Stimulated activated naive CD4-positive, alpha-beta T cell (primary cell): ENCODE measurements at places on chromosomes 7 and 10.

- peak; percentile 3 for DNase-seq
Measured at GRCh38 chr10:18104223-18104872, 35.9 kb upstream of the CACNB2 start.

DNA sequence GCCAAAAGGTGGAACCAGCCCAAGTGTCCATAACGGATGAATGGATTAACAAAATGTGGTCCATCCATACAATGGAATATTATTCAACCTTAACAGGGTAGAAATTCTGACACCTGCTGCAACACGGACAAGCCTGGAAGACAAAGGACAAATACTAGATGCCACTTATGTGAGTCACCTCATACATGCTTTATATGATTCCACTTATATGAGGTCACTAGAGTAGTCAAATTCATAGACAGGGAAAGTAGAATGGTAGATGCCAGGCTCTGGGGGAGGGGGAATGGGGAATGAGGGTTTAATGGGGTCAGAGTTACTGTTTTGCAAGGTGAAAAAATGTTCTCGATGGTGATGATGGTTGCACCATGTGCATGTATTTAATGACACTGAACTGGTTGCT is 34.0 kb upstream of the CYTH3 start:
- no peak for DNase-seq

DNA sequence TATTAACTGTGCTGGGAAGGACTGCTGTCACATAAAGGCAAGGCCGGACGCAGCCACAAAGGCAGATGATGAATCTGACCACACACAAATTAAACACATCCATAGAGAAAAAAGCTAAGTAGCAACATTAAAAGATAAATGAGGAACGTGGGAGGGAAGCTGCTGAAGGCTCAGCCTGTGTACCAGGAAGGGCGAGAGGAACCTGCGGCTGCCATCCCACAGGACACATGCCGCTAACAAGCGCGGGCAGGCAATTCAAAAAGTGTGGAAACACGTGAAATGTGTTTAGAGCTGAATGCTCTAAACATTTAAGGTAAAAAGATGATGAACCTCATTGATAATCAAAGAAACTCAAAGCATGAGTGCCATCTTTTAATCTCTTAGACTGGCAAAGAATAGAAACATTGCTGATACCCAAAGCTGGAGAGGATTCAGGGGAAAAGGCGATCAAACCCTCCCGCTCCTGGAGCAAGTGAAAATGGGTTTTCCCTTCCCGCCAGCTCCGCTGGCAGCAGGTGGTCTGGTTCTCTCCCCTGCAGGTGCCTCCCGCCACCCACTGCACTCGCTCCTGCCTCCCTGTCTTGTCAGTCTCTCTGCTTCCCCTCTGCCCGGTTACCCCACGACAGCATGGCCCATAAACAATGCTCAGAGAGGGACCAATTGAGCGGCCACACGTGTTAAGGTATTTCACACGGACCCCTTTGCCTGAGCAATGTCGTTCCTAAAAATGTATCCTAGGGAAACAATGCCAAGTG is 4.2 kb downstream of the STK32C start:
- no peak for DNase-seq

GRCh38 chr7:15915686-15916293 is 229.3 kb upstream of the MEOX2 start:
- DNase-seq = no peak

- DNase-seq = no peak
Measured at GRCh38 chr7:122485856-122486255, 181.3 kb upstream of the FEZF1 start.

DNA sequence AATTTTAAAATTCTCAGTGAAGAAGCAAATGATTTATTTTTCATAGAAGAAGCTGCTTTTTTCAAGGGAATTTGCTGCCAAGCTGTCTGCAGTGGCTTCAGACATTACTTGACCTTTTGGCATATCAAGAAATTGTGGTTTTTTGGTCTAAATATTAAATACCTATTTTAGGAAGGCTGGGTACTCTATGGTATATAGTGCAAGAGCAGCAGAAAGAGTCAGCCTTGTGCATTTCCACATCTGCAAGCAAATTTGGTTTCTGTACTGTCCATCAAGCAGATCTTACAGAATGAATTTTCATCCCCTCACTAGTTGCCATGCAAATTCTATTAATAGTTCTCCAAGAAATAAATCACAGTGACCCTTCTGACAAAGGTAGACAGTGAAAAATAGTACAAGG is 222.0 kb downstream of the BICC1 start:
- no peak for DNase-seq

DNA sequence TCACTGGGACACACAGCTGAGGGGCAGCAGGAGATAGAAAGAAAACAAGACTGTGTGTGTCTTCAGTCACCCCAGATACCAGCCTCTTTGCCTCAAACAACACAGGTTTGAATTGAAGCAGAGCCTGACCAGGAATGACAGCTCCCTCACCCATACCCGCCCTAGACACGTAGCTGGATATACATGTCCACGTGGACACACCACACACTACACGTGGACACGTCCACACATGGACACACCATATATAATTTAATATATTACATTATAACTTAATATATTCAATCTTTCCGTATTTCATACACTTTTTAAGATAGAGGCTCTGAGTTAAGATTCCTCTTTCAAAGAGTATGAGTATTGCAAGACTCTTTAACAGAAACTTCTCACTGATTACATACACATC is 11.3 kb downstream of the GDF2 start:
- DNase-seq = no peak

DNA sequence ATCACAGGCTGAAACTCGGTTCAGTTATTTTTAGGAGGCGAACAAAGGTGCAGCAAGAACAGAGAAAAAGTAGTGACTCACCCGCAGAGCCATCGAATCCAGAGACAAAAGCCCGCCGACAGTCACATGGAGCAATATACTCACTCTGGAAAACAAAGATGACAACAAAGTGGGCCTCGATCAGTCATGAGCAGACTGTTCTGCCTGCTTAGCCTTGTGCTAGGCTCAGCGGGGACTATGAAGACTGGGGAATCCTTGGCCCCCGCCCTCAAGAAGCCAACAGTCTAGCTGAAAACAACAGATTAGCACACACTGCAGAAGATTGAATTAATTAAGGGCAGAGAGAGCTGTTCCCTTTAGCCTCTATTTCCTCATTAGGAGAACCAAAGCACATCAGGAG is 30.4 kb downstream of the XPNPEP1 start:
- DNase-seq = no peak

DNA sequence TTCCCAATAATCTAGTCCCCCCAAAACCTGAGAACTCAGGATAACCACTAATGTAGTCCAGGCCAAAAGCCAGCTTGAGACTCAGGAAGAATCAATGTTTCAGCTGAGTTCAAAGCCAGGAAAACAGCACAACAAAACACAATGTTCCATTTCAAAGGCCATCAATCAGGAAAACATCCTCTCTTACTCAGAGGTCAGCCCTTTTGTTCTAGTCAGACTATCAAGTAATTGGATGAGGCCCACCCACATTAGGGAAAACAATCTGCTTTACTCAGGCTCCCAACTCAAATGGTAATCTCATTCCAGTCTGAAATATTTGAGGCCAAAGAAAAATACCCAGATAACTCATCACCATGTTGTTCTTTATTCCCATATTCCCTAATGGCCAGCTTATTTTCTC is 152.2 kb downstream of the SDHAF3 start:
- no peak for DNase-seq

DNA sequence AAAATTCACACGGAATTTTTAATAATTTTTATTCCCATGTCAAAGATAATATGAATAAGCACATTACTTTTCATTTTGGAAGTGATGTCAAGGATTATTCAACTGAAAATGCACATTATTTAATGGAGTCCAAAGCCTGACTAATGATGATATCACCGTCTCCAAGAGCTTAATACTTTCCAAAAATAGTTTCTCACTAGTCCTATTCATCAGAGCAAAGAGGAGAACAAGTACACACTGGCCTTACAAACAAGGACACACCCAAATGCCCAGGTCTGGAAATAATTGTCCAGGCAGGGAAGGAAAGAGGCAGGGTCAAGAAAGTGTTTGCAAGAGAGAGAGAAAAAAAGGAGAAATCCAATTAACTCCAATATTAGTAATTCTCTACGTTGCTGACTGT is 216.8 kb upstream of the CCDC6 start:
- DNase-seq = no peak

DNA sequence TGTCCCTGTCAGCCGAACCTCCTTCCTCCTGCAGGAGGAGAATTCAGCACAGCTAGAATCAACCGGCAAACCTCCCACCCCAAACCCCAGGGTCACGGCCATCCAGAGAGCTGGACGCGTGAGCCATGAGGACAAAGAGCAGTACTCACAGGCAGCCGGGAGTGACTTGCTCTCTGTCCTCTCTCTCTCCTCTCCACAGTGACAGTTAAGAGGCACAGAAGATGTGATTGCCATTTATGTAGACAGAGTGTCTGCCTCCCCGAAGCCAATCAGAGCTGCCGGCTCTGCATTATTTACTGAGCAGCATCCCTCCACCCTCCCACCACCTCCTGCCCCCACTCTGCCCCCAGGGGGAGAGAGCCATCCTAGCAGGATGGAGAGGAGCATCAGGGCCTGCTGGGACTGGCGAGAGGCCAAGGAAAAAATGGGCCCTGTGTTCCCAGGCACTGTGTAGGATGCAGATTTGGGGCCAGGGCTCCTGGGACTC is 4.3 kb downstream of the DDC start:
- no peak for DNase-seq

GRCh38 chr7:43686991-43687390 is 42.3 kb downstream of the COA1 start:
- DNase-seq = no peak

DNA sequence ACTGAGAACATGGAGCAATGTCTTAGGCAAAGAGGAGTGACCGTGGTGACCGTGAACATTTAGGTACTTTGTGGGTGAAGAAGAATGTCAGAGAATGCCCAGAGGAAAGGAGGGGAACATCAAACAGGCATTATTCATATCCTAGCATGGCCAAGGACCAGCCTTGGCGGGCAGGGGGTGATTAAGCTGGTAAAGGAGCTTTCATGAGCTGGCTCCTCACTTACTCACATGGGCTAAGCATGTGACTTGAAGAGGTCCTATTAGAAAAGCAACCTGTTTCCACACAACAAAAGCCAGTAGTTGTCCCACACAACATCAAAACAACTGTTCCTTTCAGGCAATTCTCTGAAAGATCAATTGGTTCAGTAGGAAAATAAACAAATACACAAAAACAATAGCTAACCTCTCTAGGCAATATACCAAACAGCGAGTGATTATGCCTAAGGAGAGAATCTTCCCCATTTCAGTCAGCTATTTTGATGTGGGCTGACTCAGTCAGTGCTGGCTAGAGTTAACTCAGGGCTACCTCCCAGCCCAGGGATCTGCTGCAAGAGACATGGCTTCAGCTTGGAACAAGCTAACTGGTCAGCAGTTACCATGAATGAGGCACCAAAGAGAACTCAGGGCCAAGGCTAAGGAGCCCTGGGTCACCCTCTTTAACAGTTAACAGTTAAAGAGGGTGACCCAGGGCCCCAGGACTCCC is 283.5 kb downstream of the ARHGAP12 start:
- no peak for DNase-seq

GRCh38 chr10:84540617-84541288 is 212.4 kb downstream of the CCSER2 start:
- peak; percentile 41 for DNase-seq
